Ascending aorta (tissue), 2 donors: ENCODE measurements at places on chromosomes 12 and 14. TPM values are rescaled to one million over a fixed set of nuclear protein-coding genes. Genes with fewer than 3 reads are reported as not detected.

DNA sequence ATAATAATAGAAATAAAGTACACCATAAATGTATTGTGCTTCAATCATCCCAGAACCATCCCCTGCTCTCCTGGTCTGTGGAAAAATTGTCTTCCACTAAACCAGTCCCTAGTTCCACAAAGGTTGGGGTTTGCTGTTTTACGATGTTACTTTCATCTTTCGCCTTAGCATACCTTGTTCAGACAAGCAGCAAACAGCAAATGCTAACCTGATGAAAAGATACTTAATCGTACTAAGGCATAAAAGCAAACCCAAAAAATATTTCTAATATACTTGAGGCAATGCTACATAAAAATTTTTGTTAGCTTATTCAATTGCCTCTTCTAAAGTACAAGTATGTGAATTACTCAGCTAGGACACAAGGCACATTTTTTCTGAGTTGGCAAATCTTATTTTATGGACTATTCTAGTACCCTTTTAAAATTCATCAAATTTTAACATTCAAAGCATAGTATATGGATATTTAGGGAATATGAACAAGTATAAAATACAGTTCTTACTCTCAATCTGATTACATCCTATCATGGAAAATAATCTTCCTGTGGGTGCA is 97.1 kb upstream of the PLEKHG7 start:
- DNase-seq = no peak

DNA sequence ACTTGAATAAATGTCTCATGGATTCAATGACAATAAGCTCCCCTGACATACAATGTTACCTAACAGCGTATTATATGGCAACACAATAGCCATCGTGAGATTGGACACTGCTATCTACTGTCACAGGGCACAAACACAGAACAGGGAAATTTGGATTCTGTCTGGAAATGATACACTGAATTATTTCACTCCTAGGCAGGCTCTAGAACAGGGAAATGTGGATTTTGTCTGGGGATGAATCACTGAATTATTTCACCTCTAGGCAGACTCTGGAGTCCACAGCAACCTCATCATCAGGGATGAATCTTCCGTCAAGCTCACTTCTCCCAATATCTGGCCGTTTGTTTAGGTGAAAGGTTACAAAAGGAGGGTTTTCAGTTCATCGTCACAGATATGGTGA is 288.8 kb downstream of the TMEM132D start:
- DNase-seq = no peak

DNA sequence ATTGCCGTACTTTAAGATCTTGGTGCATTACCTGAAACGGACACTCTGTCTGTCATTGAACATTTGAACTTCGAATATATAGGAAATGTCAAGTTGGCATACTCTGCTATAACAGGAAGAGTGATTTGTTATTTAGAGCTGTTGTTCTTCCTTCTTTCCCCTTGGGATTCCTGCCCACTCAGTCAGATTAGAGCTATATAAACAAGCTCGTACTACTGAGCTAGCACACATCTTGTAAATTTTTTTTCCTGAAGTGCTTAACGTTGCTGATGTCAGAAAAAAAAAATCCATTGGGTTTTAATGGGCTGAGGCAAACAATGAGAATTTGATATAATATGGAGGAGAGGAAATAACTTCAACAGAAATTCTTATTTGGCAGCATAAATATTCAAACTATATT is 26.8 kb downstream of the RGS6 start:
- DNase-seq = no peak

GRCh38 chr14:59293935-59294661 is 105.6 kb downstream of the DAAM1 start:
- DNase-seq = no peak

DNA sequence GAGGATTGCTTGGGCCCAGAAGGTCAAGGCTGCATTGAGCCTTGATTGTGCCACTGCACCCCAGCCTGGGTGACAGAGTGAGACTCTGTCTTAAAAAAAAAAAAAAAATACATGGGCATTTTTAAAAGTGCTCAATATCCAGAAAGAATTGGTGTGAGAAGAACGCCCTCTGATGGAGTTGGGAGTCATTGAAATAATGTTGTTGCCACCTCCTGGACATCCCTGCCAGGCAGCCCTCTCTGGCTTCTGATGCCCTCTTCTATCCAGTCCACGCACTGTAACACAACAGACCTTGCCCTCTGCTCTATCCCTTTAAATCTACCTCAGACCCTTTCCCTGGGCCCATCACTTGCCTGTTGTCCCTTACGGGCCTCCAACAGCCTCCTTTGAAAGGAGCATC is 4.9 kb downstream of the PTGDR start:
- no peak for DNase-seq

DNA sequence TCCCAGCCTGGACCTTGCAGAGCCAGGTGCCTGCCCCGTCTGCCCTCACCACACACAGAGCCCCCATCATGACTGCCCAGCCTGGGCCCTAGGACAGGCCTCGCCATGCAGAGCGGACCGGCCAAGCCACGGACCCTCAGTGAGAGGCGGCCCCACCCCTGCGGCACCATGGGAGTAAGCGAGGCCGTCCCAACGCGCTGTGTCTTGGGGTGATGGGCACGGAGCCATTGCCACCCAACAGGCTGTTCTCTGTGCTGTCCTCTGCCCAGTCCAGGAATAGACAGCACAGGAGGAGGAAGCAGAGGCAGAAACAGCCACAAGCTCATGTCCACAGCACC is 39.2 kb downstream of the GALNT9 start:
- DNase-seq = no peak

Gene CCDC60
- total RNA-seq = not detected

DNA sequence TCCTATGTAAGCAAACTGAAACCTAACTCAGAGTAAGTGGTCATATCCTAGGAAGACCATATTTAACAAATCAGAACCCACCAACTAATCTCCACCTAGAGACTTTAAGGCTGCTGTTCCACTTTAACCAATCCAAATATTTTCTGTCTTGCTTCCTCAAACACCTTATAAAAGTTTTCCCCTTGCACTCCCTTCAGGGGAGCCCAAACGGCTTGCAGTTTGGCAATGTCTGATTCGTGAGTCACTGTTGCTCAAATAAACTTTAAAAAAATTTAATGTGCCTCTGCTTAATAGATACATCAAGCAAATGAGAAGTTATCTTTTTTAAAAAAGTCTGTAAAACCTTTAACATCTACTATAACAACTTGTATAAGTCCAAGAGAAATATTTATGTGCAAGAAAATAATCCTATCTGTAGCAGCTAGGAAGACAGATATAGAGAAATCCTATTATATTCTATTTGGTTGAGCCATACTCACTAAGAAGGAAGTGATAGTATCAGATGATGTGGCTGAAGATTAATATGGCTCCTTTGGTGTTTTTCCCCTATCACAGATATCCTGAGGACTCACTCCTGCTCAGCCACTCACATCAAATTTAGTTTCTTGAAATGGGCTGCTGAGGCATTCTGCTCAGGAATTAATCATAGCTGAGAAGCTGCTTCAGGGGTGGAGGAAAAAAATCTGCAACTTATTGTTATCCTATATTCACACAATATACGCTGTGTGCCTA is 65.1 kb upstream of the DUSP6 start:
- DNase-seq = no peak

Gene IL26
- total RNA-seq = not detected

- no peak for DNase-seq
Measured at GRCh38 chr14:83425138-83425537, 1891.5 kb upstream of the SEL1L start.

- no peak for DNase-seq
Measured at GRCh38 chr14:55381561-55381960, 30.1 kb downstream of the ATG14 start.

Gene CMA1
- total RNA-seq = not detected

Gene CD163
- 120 TPM for total RNA-seq

DNA sequence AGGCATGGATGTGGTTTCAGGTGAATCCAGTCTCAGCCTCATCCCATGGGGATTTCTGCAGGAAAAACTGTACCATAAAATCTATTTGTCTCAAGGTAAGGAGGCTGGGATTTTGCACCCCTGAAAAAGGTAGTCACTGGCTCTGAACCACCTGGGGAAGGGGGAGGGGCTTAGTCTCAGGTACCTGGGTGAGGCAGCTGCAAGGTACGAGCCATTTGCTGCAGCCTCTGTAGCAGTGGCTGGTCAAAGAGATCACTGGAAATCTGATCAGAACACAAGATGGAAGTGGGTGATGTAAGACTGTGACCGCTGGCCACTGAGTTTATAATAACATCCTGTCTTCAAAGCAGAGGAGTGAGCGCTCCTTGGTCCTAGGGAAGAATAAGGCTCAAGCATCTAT is 209.9 kb upstream of the NOS1 start:
- no peak for DNase-seq

DNA sequence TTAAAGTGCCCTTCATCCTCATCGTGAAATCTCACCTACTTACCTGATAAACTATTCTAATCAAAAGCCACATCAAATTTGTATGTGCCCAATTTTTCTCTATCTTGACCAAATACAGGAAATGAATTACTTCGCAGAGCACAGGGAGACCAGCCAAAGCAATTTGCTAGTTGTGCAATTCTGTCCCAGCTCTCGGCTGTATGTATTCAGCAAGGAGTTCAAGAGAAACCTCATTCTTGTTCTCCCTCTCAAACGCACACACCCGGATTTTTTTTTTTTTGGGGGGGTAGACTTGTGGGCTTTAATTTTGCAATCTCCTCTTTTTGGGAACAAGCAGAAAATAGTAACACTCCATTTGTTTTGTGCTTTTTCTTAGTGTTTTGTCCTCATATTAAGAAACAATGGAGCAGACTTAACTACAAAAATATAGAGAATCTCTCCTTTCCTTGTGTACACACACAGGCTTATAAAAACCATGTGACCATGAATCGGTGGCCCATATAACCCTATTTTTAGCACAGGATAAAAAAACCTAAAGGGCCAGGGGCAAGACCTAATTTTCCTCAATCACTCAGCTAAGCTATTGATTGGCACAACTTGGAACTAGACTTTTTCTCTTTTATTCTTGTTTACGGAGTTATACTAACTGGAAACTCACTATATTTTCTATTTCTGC is 64.2 kb downstream of the MBIP start:
- DNase-seq = no peak

GRCh38 chr12:8779281-8779680 is 43.1 kb upstream of the A2ML1 start:
- no peak for DNase-seq

GRCh38 chr12:51346581-51346980 is at the start of gene CELA1:
TSS of gene CELA1 (minus strand) at chr12:51346679. CDS start at chr12:51346638, 41 bp downstream.
- no peak for DNase-seq

Gene NANOG
- not detected for total RNA-seq

DNA sequence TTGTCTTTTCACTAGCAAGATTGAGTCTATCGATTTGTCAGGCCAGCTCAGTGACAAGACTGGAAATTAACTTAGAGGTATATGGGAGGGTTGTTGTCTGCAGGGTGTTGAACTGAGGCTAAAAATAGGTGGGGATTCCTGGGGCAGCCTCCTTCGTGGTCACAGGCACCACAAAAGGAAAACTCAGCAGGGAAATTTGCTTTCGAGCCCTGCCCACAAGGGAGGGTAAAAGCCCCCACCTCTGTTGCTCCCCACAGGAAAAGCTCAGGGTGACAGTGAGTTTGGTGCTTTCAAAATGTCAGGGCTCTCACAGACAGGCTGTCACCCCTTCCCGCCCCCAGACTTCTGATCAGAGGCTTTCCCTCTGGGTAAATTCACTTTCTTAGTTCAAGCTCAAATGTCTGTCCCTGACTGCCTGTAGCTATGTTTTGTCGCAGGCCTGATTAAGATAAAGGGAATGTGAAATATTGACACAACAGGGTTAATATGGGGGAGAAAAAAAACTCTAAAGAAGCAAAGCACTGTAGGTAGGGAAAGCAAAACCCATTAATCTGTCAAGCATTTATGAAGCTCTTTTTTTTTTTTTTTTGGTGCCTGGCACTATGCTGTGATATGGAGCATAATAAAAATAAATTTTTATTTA is 11.7 kb upstream of the NFKBIA start:
- DNase-seq = no peak

DNA sequence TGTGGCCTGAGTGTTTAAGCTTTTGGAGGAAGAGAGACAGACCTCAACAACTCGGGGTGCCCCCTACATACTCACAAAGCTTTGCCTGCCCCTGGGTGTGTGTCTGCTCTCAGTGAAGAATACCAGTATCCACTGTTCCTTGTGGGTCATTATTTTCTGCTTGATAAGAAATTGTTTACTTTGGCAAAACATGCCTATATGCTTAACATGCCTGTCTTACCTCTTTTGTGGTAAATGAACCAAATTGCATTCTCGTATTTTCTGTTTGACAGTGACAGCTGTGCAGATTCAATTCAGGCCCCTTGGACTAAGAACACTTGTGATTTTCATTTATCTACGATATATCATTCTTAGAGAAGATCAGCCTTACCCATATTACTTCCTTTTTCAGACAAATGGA is 50.6 kb upstream of the REP15 start:
- DNase-seq = no peak
